ENCODE measurements at places on chromosomes 6 and 20.

GRCh38 chr20:1900321-1900801, 5.2 kb downstream of the SIRPA start:
- DNase-seq: no peak

- no peak for DNase-seq
These were observed 176.4 kb downstream of the ADGB start for GRCh38 chr6:146775220-146775619.

GRCh38 chr6:71288228-71289038, at the start of gene OGFRL1:
Gene OGFRL1, plus strand, starts transcription at chr6:71288811. Its CDS starts 126 bp downstream, at chr6:71288937.
- peak; percentile 55 for DNase-seq

- DNase-seq: no peak
These were observed 308.3 kb upstream of the FOXQ1 start for GRCh38 chr6:1003394-1004160.

DNA sequence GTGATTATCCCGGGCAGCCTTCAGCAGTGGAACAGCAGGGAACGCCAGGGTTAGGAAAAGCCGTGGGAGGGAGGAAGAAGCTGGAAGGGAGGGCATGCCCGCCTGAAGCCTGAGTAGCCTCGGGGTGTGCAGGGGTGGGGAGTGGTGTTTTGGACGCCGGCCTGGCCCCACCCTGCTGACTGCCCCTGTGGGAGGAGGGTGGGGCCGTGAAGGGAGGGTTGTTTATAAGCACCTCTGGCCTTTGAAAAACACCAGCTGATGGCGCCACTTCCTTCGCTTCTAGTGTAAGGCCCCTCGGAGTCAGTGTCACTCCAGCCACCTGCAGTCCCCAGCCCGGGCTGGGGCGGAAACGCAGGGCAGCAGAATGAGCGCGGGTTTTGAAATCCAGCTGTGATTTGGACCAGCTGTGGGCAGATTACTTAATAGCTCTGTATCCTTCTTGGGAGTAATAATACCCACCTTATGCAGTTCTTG, 52.8 kb upstream of the BMP6 start:
- DNase-seq: no peak

DNA sequence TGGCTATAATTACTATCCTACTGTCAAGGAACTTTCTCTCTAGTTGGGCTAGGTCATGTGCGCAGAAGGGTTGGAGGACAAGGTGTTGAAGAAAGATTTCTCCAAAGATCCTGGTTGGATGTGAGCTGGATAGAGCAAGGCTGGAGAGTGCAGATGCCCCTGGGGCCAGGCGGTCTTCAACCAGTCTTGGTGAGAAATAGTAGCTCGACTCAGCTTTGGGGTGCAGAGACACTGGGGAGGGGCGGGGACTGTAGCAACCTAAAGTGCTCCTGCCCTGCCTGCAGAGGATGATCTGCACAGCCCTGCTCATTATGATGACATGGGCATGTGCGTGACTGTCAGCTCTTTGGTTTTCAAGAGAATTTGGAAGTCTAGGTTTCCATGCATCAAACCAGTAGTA, 35.9 kb downstream of the PHACTR3 start:
- DNase-seq: no peak

- DNase-seq: no peak
These were observed 20.2 kb downstream of the DDO start for GRCh38 chr6:110395221-110395620.

DNA sequence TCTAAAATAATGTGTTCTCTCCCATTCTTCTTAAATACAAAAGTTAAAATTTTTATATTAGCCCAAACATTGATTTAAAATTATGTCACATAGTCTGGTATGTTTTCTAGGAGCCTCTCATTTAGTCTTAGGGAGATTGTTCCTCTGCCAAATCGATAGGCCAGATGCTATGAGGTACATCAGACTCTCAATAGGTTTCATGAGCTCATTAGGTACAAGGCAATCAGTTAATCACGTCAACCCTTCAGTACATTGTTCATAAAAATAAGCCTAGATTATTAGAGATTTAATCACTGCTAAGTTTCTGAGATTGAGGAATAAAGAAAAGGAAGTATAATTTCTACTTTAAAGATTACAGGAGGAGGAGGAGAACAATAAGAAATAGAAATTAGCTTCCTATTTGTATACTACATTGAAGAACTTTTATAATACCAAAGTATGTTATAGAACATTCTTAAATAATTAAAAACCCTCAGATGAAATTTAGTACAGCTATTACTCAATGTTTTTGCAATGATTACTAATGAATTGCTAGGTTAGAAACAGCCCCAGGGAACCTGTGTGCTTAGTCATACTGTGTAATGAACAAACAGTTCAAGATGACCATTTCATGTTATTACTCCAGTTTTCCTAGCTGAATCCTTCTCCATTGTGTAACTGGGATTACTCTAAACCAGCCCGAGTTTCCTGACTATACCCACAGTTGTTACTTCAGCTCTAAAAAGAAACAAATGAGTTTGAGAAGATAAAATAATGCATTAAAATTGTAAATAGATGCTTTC, 117.0 kb downstream of the BMP5 start:
- no peak for DNase-seq

- DNase-seq: peak; percentile 8
These were observed 89.2 kb downstream of the RSPH3 start for GRCh38 chr6:158910484-158911440.

DNA sequence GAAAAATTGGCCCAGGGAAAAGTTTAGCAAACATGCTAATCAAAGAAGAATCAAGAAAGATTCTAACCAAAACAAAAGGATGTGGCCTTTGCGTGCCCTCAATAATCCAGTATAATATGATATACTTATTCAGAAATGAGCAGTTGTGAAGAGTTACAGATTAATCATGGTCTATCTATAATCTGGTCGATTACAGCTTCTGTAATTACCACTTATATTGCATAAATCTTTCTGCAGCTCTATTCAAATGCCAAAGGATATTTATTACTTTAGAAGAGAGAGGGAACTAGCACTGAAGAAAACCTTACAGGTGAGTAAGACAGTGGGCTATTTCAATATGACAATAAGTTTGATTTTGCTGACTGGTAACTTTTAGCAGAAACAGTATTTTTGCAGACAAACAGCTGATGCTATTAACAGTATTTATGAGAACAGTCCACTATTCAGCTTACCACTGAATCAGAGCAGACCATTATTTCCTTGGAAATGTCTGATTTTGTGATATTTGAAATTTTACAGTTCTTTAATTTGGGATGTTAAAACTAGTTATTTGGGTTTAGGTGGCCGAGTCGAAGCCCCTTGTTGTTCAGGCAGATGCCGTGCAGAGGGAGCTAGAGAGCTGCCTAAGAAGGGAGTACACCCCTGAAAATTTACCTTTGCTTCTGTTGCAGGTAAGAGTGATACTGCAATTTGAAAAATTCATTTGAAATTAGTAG, 92.2 kb downstream of the CEP57L1 start:
- peak; percentile 24 for DNase-seq

DNA sequence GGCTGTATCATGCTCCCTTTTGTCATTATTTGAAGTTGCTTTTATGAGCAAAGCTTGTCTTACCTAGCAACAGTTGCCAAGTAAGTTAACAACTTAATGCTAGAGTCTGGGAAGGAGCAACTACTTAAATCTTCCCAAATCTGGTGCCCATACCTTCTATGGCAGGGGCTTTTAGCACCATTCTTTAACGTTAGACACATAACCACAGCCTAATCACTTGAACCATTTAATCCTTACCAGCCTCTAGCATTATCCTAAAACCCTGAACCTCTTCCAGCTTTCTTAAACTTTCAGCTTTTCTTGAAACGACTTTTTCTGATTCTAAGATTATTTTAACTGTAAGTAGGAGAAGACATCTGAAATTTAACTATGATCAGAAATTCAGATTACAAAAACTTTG, at the start of gene C6orf163:
TSS of gene C6orf163 (plus strand) at position 83 of the 400 bp plus-strand sequence. CDS start at position 370, 287 bp downstream.
- no peak for DNase-seq

DNA sequence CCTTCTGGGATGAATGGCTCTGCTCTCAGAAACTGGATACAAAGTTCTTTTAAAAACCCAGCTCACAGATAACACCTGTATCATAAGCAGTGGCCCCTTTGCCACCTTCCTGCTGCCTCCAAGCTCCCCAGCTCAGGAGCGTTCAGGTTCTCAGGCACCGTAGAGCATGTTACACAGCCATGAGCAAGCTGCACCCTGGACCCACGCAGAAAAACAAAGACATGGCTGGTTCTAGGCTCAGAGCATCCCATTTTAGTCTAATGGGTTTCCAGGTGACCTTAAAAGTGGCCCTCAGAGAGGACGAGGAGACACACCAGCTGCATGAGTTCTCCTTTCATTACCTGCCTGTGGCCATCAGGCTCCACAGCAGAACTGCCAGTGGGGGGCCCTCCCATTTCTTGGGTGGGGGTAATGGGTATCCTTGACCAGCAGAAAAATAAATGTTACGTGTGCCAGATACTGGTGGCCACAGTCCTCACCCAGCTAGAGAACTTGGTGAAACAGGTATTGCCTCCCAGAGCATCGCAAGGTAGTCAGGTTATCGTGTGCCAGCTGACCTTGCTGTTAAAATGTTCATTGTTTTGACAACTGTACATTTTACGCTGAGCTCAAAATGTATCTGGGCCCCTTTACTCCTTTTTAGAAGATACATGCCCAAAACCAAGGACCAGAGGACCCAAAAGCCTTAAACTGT, 7.5 kb downstream of the PSMA7 start:
- no peak for DNase-seq
